ENCODE measurements at places on chromosomes 1 and 21. TPM values are rescaled to one million over a fixed set of nuclear protein-coding genes. Genes with fewer than 3 reads are reported as not detected.

- DNase-seq: peak; percentile 72
Observed at GRCh38 chr1:161440312-161440894, 64.9 kb upstream of the FCGR2A start.

The ZBTB17 gene
- total RNA-seq: 37.4 TPM

The ALX3 gene
- total RNA-seq: not detected

DNA sequence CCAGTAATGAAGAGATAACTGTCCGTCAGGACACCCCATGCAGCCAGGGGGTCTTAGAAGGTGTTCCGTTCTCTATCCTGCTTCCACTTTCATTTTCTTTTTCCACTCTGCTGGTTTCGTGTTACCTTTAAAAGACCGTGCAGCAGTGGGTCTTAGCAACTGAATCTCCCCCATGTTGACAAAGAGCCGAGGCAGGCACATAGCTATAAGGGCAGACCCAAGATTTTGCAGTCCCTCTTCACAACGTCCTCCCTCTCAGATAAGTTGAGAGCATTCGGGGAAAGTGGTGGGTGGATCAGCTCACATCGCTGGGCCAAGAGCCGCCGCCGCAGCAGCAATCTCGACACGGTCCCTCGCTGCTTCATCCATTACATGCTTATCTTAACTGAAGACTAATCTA lies 355.5 kb downstream of the LMO4 start:
- peak; percentile 19 for DNase-seq

The TESK2 gene
- 4.2 TPM for total RNA-seq

The TAGLN2 gene
- 647 TPM for total RNA-seq

DNA sequence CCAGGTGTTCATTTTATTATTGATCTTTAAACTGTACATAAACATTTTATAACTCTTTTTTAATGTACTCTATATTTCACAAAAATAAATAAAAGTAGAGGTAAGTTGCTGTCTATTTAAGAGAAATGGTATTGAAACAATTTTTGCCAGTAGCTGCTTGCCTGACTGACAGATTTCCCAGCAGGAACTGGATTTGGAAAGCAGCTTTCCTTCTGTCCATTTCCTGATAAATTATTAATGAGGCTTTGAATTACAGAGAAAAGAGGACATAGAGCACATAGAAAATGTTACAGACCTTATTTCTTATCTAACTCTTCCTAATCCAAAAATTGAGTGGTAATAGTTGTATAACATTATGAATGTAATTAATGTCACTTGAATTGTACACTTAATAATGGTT lies 79.7 kb upstream of the BCL10 start:
- no peak for DNase-seq

- DNase-seq: no peak
Observed at GRCh38 chr1:46526013-46526690, 25.3 kb downstream of the KNCN start.

GRCh38 chr1:40628903-40629292 lies 36.6 kb downstream of the RIMS3 start:
- DNase-seq: no peak

The TNFRSF4 gene
- 1.8 TPM for total RNA-seq

- DNase-seq: no peak
Observed at GRCh38 chr1:243734308-243734695, 115.7 kb downstream of the AKT3 start.

DNA sequence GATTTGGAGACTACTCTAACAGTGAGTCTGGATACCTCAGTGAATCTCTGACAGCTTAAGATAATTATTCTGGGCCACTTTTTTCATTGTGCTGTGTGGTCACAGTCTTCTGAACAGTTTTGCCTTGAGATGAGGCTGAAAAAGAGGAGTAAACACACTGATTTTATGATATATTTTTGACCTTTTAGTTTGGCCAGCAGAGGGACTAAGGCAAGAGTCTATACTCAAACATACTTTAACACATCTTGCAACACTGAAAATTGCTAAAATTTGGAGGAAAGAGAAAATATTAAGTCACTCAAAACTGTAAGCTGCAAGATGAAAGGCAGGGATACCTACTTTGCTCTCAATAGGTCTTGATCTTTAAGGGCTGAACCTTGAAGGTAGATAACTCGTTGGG lies 182.7 kb downstream of the KCNT2 start:
- DNase-seq: no peak

DNA sequence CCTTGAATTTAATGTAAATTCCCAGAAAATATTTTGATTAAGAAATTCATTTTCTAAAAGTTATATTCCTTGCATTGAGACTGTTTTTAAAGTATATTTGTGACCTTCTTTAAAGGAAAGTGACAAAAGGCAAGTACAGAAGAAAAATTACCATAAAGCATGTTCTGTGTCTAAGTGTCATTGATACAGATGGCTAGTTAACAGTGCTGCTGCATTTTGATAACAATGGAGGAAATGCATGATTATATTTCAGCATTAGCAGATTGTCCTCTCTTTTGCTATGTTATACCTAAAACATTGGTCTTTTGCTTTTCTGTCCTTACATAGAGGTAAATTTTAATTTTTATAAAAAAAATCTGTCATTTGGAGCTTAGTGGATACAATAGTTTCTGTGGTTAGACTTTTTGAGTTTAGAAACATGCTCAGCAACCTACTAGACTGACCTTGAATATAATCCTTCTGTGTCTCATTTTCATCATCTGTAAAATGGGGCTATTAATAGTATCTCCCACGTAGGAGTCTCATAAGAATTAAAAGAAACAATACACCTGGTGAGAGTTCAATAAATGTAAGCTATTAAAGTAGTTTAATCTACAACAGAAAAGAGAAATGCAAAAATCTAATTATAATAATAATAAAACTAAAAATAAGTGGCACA lies 51.1 kb upstream of the RGS21 start:
- no peak for DNase-seq

DNA sequence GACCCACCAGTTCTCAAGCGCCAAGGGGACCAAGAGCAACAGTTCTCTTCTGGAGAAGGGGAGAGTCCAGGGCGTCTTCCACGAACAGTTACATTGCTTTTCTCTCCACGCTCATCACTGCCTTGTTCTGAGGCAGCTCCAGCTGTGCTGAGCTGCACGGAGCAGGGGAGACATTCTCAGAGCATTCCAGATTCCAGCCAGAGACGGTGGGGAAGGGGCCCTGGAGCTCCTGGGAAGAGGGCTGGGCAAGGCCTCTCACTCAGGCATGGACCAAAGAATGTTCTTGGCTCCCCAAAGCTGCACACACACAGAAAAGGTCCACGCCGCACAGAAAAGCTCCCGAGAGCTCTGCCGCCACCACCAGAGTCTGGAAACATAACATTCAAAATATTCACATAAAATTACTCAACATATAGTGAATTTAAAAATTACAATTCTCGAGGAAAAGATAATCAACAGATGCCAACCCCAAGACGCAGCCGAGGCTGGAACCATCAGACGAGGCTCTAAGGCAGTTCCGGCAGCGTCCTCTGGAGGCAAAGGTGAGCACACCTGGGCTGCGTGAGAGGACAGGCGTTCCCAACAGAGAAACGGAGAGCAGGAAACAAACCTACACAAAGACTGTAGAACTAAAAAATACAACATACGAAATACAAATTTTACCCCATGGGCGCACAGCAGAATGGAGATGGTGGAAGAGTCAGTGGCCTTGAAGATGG lies 40.5 kb downstream of the UBE2G2 start:
- DNase-seq: no peak

The IL10RB gene
- 49.2 TPM for total RNA-seq

GRCh38 chr1:110449661-110450651 lies 993 bp upstream of the PROK1 start:
- no peak for DNase-seq

The SLAMF1 gene
- 1.0 TPM for total RNA-seq

DNA sequence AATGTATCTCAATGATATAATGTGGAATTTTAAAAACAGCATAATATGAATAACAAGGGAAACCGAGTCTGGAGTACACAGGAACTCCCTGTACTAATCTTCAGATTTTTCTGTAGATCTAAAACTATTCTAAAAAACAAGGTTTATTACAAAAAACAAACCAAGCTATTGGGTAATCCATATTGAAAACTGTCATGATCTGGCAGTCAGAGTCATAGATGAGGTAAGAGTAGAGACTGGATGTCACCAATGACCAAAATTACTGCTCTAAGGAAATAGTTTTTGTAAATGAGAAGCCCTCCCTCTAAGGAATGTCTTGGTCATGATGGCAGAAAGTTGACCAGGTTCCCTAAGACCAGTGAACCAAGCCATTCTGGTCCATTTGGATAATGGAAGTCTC lies 2.4 kb upstream of the SPOCD1 start:
- no peak for DNase-seq

The GRIK1 gene
- total RNA-seq: not detected

The PBXIP1 gene
- 77.3 TPM for total RNA-seq

GRCh38 chr1:175539986-175540385 lies 203.4 kb downstream of the TNR start:
- no peak for DNase-seq

The TRIM45 gene
- total RNA-seq: 2.7 TPM

GRCh38 chr1:238690415-238690814 lies 696.0 kb upstream of the CHRM3 start:
- no peak for DNase-seq

DNA sequence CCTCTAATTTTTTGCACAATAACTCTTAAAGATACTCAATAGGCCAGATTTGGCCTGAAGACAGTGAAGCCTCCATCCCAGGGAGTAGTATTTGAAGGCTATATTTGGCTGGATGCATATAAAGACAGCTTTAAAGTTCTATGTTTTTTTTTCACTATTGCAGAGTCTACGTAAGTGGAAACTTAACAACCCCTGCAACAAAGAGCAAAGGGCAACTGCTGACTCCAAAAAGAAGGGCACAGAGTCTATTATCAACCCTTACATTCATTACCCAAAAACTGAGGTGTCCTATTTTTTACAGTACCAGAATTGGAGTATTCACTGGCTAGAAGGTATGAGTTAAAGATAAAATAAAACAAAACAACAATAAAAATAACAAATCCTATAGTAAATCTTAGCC lies 329.8 kb upstream of the PKN2 start:
- DNase-seq: no peak

The PTAFR gene
- total RNA-seq: 27.2 TPM

GRCh38 chr21:26532208-26532607 lies 40.9 kb downstream of the CYYR1 start:
- DNase-seq: no peak

The AGMAT gene
- total RNA-seq: not detected

DNA sequence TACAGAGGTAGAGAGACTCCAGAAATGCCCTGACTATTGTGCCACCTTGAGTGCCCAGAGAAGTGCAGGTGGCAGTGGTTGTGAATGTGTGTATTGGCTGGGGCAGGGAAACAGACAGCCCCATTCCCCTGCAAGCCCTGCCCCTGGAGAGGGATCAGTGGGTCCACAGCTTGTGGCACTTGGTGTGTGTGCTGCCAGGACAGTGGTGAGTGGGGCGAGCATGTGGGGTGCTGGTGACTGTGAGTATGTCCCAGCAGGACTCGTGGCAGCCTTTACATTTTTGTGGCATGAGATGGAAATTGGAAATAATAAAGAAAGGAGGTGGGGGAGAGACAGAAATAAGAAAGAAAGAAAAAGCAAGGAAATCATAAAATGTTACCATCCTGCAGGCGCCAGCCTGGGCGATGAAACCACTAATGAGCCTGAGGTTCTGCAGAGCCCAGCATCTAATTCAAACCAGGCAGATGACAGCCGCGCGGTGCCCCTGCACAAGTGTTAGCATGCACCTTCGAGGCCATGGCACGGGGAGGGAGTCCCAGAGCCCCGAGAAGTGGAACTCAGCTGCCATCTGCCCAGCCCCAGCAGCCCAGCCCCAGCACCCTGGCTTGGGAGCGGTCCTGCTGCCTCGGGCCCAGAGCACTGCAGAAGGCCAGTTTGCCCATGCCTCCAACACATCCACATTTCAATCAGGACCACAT lies 49.1 kb upstream of the ZBTB40 start:
- no peak for DNase-seq

DNA sequence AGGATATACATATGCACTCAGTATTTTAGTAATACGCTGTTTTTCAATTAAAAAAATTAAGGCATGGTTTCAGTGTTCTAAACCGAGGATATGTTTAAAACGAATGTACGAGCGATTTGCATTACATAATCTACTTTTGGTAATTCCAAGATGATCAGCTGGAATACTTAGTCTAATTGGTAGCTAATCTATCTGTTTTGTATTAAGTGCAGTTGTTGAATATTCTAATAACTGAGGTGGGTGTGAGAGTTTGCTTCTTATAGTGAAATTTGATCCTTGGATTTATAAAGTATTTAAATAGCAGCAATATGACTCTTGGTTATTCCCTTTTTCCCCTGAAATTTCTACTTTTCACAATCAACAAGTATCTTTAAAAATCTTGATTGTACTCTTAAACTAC lies 1.3 kb downstream of the RNF2 start:
- no peak for DNase-seq

- no peak for DNase-seq
Observed at GRCh38 chr1:168893359-168893801, 164.4 kb upstream of the DPT start.

DNA sequence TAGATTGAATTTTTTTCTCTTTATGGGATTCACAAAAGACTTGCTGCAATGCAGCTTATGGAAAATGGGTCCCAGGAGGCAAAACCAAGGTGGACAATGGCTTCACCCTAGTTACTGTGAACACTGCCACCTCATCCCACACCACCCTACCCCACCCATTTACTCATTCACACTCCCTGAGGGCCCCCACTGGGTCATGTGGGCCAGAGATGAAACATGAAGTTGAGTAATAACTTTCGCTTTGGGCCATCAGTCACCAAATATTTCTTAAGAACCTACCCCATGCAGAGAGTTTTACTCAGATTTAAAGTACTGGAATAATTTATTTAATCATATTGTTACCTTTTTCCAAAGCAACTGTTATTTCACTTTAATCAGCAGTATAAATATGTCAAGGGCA lies 191.8 kb downstream of the TPR start:
- no peak for DNase-seq

GRCh38 chr1:246267896-246268295 lies 239.2 kb downstream of the SMYD3 start:
- no peak for DNase-seq

GRCh38 chr1:213327017-213327667 lies 276.1 kb downstream of the RPS6KC1 start:
- DNase-seq: peak; percentile 55

DNA sequence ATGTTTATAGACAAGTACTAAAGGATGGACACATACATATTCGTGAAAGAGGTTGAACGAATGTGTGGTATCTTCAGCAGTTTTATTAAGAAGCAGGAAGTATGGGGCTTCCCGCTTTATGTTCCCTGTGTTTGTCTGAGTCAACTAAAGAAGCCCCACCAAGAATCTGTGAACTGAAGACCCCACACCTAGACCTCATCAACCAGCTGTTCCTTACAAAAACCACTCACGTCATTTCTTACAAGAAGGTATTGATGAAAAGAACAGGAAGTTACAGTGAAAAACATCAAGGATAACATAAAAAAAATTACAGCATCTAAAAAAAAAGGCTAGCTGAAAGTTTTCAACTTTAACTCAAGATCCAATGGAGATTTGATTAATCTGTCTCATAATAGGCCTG lies 12.3 kb downstream of the REG4 start:
- no peak for DNase-seq

The PIGV gene
- total RNA-seq: 14.4 TPM

The S100A9 gene
- total RNA-seq: 482 TPM

Measured in upper lobe of left lung (tissue), 6 donors.